ENCODE measurements at places on chromosomes 11 and 22.

- no peak for DNase-seq
Observed at GRCh38 chr22:27885977-27886842, 32.8 kb downstream of the PITPNB start.

DNA sequence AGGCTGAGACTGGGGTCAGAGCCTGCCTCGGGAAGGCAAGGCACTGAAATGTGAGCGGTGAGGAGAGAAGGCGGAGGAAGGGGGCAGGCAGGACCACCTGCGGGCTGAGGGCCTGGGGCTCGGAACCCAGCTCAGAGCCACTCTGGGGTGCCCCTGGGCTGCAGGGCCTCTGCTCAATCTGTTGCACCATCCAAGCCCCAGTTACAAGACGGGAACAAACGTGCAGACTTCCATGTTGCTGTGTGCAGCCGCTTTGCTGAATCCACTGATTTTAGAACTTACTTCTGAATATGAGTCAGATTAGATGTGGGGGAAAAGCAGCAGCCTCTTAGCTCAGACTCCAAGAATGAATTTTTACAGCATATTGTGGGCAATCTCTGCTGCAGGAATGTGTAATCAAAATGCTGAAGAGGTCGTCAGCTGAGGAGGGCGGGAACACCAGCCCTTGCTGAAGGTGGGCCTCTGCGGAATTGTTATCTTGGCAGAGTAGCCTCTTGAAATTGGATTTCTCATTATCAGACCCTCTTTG is 21.6 kb downstream of the PARVG start:
- no peak for DNase-seq

DNA sequence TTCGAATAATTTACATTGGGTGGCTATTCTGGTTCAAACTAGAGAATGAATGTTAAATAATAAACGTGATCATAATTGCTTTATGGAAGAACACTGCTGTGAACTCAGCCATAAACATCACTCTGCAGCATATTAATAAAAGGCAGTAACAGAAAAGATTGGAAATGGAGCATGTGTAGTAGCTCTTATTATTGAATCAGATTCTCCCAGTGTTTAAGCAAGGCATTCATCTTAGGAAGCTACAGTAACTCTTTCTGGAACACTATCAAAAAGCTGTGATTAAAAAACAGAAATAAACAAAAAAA is 34.7 kb downstream of the ELMOD1 start:
- DNase-seq = no peak

GRCh38 chr11:32527261-32528175 is 56.1 kb upstream of the EIF3M start:
- DNase-seq = no peak

DNA sequence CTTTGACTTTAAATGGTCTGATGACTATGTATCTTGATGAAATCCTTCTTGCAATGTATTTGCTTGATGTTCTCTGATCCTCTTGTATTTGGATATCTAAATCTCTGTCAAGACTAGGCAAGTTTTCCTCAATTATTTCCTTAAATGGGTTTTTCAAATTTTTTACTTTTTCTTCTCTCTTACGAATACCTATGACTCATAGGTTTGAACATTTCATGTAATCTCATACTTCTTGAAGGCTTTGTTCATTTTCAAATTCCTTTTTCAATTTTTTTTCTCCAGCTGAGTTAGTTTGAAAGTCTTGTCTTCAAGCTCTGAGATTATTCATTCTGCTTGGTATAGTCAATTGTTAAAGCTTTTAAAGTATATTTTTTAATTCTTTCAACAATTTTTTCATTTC is 13.1 kb downstream of the OR10W1 start:
- DNase-seq = no peak

DNA sequence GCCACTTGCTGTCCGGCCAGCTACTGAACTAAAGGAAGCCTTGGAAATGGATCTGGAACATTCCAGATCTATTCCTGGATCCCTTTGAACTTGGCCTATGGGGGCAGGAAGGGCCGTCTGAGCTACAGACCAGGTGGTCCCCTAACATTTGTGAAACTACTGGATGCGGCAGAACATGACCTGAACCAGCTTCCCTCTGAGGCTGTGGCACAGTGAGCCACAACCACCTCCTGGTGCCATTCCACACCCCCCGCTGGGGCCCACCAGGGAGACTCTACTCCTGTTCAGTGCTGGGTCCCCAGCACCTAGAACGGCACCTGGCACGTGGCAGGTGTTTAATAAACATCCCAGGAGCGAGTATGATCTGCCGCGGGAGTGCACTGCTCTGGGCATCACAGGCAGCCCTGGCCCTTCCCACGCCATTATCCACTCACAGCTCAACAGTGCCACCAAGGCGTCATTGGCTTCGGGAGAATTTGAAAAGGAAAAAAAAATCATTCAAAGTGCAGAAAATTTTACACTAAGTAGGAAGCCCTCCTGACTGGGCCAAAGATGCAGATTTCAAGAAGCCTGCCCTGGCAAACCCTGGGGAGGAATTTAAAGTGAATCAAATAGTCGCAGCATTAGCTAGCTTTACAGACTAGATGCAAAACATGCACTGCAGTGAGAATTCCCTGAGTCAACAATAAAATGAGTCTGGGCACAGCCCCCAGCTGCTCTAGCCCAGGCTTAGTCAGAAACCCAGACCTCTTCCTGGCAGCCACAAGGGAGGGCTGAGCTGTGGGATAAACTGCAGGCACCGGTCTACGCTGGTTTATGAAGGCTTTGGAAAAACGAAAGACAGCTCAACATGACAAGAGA is 14.3 kb upstream of the EFCAB6 start:
- DNase-seq = no peak

- no peak for DNase-seq
Observed at GRCh38 chr11:113591117-113591516, 115.0 kb downstream of the TMPRSS5 start.

DNA sequence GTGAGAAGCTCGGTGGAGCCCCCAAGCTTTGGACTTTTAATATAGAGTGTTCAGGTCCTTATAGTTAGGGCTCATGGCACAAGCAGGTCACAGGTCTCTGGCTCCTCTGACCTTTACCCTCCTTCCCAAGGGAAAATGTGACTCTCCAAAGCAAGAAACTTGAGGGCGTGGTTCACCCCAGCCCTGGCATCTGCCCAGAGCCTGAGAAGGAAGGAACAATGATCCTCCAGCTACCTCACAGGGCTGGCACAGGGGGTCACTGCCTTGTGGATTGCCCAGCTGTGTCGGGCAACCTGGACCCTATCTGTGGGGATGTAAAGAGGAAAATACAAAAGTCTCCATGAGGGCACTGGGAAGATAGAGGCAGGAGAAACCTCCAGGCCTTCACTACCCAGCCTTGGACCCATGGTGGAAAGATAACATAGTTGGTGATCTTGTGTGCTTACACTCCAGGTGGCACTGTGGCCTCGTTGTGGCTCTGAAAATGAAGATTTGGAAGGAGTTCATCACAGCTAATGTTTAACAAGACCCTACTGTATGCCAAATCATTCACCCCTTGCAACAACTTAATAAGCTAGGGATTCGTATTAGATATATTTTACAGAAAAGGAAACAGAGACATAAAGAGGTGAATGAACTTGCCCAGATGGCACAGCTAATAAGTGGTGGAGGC is 3.8 kb upstream of the ZNF195 start:
- DNase-seq = no peak

GRCh38 chr11:114892381-114893197 is 214.3 kb downstream of the NXPE2 start:
- no peak for DNase-seq

DNA sequence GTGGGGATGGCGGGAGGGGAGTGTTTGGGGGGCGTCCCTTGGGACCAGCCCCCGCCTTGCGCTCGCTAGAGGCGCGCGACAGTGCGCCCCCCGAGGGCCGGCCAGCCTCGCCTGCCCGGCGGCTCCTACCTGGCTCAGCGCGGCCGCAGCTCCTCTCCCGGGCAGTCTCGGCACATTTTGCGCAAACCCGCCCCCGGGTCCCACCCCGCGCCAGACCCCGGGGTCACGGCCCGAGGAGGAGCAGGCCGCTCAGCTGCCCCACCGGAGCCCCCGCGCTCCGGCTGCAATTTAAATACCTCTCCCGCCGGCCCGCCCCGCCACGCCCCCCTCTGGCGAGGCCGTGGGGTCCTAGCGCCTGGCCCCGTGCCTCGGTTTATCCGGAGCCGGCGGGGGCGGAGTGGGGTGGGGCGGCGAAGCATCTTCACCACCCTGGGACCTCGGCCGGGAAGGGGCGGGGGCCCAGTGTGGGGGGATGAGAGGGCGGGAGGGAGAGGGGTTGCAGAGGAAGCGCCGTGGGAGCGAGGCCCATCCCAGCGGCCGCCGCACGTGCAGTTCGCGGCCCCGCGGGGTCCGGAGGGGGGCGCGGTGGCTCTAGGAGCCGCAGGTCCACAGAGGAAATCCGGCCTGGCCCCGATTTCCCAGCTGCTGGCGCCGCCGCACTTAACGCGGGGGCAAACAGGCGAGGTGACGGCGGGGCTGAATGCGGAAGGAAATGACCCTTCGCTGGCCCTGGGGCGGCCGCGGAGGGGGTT is at the start of gene LRRC32:
Gene LRRC32 (minus strand): TSS at position 263 of the 752 bp plus-strand sequence. CDS start 4,793 bp downstream, outside the sequence.
- no peak for DNase-seq

DNA sequence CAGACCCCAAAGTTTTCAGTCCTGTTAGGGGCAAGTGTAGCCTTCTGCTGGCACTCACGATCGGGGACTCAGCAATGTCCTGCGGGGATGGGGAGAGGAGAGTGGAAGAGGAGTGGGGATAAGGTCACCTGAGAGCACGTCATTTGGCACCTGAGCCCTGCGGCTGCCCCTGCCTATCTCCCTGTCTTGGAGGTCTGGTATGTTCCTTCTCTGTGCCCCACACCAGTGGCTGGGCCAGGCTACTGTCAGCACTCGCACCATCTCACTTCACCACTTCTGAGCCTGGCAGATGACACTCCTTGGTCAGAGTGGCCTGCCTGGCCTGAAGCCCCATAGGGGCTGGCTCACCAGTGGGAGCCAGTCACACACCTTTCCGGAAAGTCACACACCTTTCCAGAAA is 20.1 kb upstream of the CHADL start:
- DNase-seq = no peak

DNA sequence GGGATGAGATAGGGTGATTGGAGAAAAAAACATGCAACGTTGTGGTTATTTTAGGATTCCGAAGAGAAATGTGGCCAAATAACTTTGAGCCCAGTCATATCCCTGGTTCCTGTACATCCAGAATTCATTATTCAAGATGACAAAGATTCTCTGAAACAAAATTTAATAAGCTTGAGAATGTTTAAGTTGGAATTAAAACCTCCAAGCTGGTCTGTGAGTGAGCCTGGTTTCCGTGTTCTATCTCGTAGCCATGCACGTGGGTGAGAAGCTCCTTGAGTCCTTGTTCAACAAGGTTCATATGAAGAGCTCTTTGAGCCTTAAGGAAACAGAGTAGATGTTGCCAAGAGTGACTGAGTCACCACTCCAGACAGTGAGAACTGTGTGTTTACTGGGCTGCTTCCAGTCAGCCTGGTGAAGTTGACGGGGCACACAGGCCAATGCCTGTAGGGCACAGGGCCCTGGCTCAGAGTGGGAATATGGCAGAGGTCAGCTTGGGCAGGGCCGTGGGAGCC is 206.5 kb downstream of the NAV2 start:
- no peak for DNase-seq

DNA sequence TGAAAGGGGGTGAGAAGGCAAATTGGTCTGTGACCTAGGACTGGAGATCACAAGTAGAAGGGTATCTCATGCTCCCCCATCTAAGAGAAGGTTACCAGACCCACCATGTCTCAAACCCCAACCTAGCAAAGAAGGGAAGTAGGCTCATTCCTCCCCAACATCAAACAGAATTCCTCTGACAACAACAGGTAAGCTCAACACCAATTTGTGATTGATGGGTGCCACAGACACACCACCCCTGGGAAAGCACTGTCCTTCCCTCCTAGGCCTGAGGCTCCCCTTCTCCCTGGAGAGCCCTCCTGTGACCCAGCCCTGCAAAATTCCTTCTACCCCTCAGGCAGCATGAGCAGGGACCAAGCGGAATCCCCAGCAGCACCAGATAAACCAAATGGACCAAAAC is 154.3 kb downstream of the BUD13 start:
- DNase-seq = no peak

- no peak for DNase-seq
Observed at GRCh38 chr11:67530282-67530592, 7.0 kb upstream of the CABP2 start.

GRCh38 chr11:93285430-93285829 is 45.1 kb upstream of the DEUP1 start:
- no peak for DNase-seq

- DNase-seq = no peak
Observed at GRCh38 chr22:22750335-22751042, 106.1 kb downstream of the GGTLC2 start.

GRCh38 chr11:115623021-115623451 is 118.8 kb upstream of the CADM1 start:
- no peak for DNase-seq

- no peak for DNase-seq
Observed at GRCh38 chr11:127119356-127119755, 118.8 kb upstream of the KIRREL3 start.

DNA sequence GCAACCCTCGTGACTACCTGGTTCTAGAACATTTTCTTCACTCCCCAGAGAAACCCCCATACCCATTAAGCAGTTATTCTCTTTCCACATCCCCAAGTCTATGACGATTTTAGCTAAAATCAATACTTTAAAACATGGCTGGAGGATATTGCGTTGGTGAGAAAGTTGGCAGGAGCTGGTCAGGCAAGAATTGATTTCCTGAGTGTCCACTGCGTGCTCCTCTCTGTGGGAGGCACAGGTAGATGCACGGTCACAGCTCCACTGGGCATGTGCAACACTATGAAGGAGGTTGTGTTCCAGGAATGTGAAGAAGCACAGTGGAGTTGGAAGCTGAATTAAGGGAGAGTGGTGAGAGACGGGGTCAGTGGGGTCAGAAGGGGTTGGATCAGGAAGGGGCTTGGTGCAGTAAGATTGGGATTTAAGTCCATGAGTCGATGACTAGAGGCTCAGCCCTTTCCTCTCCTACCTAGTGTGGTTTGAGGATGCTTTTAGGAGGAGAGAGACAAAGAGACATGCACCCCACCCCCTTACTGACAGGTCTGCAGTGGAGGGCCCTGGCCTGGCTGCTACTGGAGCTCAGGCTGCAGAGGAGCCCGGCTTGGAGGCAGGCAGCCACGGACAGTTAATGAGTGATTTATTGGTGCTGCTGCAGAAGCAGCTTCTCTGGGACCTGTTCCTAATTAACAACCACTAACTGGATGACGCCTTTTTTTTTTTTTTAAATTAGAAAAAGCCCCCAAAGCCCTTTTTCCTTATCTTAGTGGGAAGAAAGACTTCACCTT is 395.6 kb downstream of the TENM4 start:
- DNase-seq = no peak

- no peak for DNase-seq
Observed at GRCh38 chr11:9193316-9193715, 71.8 kb downstream of the DENND5A start.
